ENCODE measurements at places on chromosomes 1 and 21. TPM values are rescaled to one million over a fixed set of nuclear protein-coding genes. Genes with fewer than 3 reads are reported as not detected.

The KANK4 gene
- not detected for total RNA-seq

The CD160 gene
- not detected for total RNA-seq

The TTC24 gene
- not detected for total RNA-seq

The AGBL4 gene
- 1.5 TPM for total RNA-seq
